Mesenteric fat pad (tissue), 1 donor: ENCODE measurements at places on chromosomes 7 and 10. TPM values are rescaled to one million over a fixed set of nuclear protein-coding genes. Genes with fewer than 3 reads are reported as not detected.

The GNG11 gene
- total RNA-seq, result 33.2 TPM

The FXYD4 gene
- not detected for total RNA-seq

DNA sequence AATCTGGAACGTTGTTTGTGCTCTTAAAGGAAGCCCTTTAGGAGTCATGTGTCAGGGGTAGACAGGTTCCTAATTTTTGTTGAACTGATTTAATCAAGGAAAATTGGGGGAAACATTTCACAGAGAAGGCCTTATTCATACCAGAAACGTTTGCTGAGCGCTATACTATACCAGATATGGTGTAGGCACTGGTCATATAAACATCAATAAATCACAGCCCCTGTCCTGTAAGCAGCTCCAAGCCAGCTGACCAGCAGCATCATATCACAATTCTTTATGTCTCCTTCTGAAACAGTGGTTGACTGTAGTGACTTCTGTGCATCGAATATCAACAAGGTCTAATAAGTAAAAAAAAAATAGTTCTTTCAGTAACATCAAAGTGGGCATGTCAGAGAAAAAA, 1.1 kb downstream of the TMEM178B start:
- DNase-seq, result no peak

GRCh38 chr10:124667425-124668345, 76.5 kb downstream of the FAM53B start:
- DNase-seq, result no peak

DNA sequence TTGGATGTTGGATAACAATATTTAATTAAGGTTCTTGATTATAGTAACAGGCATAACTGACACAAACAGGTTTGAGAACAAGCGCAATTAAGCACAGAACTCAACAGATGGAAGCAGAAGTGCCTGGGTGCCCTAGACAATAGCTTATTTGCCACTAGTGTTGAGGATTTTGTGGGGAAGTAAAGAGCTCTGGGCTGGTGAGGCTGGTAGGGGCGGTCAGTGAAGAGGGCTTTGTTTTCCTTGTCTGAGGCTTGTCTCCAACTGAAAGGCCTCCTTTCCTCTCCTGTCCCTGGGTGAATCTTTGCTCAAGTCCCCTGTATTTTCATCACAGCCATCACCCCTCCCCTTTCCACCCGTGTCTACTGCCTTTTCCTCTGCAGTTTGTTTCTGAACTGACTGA, 104.6 kb downstream of the KAT6B start:
- DNase-seq, result no peak

DNA sequence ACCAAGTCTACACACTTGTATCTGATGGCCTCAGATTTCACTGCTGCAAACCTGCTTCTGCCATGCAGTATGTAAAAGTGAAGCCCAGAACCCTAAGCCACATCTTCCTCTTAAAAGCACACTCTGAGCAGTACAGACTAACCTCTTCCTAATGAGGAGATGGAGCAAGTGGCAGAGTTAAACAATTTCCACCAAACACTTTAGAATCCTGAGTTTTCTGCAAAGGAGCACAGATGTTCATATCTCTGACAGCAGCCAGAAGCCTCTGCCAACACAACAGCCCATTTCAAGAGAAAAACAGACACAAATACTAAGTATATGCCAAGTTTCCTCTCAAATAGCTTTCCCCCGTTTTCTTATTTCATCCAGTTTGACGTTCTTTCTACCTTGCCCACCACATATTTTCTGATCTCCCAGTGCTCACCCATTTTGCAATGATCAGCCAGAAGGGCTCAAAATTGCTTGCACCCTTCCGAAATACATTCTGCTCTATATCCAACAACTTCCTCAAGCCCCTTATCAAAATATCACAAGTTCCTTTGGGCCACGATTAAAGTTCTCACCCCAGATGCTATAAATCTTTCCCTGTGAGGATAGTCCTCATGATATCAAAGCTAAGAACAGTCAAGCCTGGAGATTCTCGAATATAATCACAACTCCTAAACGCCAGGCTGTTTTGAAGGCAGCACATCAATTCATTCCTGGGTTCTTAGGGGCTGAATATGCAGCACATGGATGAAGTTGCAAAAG, 27.5 kb downstream of the ELMO1 start:
- no peak for DNase-seq

- DNase-seq, result no peak
Observed at GRCh38 chr7:103637094-103637493, 191.1 kb upstream of the SLC26A5 start.
